ENCODE measurements at places on chromosomes 11 and 22.

GRCh38 chr11:122036493-122036892, 79.5 kb downstream of the BLID start:
- no peak overlapping the region for H3K4me3 ChIP-seq
- peaks cover 11% of the 10 kb centered on the region for H3K27me3 ChIP-seq
- DNase-seq, result no peak
- no peaks in the 10 kb centered on the region for H3K4me1 ChIP-seq
- H3K27ac ChIP-seq, result no peak overlapping the region
- no peaks in the 10 kb centered on the region for H3K36me3 ChIP-seq

DNA sequence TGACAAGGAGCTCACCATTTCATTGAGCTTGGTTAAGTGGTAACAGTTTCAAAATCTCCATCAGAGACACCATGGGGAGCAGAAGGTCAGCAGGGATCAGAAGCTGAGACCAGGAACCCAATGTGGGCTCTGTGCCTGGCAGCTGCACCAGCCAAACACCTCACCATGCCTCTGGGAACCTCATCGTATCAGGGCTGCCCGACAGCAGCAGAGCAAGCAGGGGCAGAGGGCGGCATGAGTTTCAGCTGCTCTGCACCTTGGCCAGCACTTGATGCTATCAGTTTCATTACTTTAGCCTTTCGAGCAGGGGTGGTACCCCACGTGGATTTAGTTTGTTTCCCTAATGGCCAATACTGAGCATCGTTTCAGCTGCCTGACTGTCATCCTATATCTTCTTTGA, 77.8 kb downstream of the DGCR2 start:
- H3K27me3 ChIP-seq, result no peaks in the 10 kb centered on the region
- no peaks in the 10 kb centered on the region for H3K4me1 ChIP-seq
- DNase-seq, result no peak
- H3K36me3 ChIP-seq, result peaks cover 23% of the 10 kb centered on the region
- no peak overlapping the region for H3K27ac ChIP-seq

DNA sequence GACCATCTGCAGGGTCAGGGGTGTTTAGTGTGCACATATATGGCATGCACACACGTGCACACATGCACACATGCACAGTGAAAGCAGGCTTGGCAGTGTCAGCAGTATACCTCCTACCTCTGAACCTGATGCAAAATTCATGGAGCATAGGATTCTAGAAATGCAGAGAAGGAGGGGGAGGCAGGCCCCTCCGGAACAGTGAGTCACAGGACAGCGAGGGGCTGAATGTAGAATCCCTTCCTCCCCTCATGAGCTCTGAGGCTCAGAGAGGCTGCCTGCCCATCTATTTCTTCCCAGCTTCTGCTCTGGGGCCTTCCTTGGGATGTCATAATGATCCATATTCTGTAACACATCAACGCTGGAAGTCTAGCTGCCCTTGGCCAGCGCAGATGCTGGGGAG, 66.7 kb upstream of the NECTIN1 start:
- H3K4me1 ChIP-seq, result no peaks in the 10 kb centered on the region
- peaks cover 8% of the 10 kb centered on the region for H3K27me3 ChIP-seq
- H3K4me3 ChIP-seq, result no peak overlapping the region
- no peak overlapping the region for H3K27ac ChIP-seq
- H3K36me3 ChIP-seq, result no peaks in the 10 kb centered on the region

DNA sequence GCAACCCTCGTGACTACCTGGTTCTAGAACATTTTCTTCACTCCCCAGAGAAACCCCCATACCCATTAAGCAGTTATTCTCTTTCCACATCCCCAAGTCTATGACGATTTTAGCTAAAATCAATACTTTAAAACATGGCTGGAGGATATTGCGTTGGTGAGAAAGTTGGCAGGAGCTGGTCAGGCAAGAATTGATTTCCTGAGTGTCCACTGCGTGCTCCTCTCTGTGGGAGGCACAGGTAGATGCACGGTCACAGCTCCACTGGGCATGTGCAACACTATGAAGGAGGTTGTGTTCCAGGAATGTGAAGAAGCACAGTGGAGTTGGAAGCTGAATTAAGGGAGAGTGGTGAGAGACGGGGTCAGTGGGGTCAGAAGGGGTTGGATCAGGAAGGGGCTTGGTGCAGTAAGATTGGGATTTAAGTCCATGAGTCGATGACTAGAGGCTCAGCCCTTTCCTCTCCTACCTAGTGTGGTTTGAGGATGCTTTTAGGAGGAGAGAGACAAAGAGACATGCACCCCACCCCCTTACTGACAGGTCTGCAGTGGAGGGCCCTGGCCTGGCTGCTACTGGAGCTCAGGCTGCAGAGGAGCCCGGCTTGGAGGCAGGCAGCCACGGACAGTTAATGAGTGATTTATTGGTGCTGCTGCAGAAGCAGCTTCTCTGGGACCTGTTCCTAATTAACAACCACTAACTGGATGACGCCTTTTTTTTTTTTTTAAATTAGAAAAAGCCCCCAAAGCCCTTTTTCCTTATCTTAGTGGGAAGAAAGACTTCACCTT, 395.6 kb downstream of the TENM4 start:
- no peaks in the 10 kb centered on the region for H3K36me3 ChIP-seq
- no peak for DNase-seq
- no peak overlapping the region for H3K27ac ChIP-seq
- peaks cover 3% of the 10 kb centered on the region for H3K27me3 ChIP-seq

DNA sequence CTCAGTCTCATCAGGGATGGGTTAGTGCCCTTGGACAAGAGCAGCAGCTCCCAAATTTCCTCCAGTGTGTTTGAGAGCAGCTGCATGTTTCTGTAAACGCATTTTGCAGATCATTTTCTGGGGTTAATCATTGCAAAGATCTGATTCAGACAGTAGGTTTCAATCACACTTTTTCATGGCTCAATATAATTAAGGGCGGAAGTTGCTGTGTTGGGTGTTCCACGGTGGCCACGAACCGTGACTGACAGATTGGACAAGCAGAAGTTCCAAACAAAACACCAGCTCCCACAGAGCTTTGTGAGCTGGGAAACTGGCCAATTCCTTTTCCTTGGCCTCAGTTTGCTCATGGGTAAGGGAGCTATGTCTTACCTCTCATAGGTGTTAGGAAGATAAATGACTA, 8.4 kb upstream of the RASSF10 start:
- H3K36me3 ChIP-seq, result no peaks in the 10 kb centered on the region
- DNase-seq, result no peak
- H3K27ac ChIP-seq, result no peak overlapping the region
- peaks cover 25% of the 10 kb centered on the region for H3K27me3 ChIP-seq
- no peak overlapping the region for H3K4me3 ChIP-seq

GRCh38 chr11:74932169-74932568, 16.7 kb downstream of the XRRA1 start:
- DNase-seq, result no peak
- H3K27me3 ChIP-seq, result no peaks in the 10 kb centered on the region
- peaks cover 2% of the 10 kb centered on the region for H3K36me3 ChIP-seq
- H3K4me1 ChIP-seq, result peaks cover 2% of the 10 kb centered on the region
- H3K4me3 ChIP-seq, result no peak overlapping the region
- H3K27ac ChIP-seq, result no peak overlapping the region

GRCh38 chr11:69818603-69819441, at the start of gene FGF3:
Gene FGF3, minus strand, starts transcription at chr11:69819416. Its CDS starts 483 bp downstream, at chr11:69818933.
- H3K36me3 ChIP-seq, result no peaks in the 10 kb centered on the region
- no peak within 1 kb of the TSS for H3K27ac ChIP-seq
- H3K27me3 ChIP-seq, result peaks cover 38% of the 10 kb centered on the region
- DNase-seq, result no peak

- H3K4me3 ChIP-seq, result no peak overlapping the region
- H3K36me3 ChIP-seq, result peaks cover 7% of the 10 kb centered on the region
- peak overlapping the region; percentile 30 for H3K27ac ChIP-seq
- H3K27me3 ChIP-seq, result no peaks in the 10 kb centered on the region
- DNase-seq, result no peak
- H3K4me1 ChIP-seq, result peaks cover 36% of the 10 kb centered on the region
Observed at GRCh38 chr11:14546672-14547071, 26.5 kb upstream of the PSMA1 start.

DNA sequence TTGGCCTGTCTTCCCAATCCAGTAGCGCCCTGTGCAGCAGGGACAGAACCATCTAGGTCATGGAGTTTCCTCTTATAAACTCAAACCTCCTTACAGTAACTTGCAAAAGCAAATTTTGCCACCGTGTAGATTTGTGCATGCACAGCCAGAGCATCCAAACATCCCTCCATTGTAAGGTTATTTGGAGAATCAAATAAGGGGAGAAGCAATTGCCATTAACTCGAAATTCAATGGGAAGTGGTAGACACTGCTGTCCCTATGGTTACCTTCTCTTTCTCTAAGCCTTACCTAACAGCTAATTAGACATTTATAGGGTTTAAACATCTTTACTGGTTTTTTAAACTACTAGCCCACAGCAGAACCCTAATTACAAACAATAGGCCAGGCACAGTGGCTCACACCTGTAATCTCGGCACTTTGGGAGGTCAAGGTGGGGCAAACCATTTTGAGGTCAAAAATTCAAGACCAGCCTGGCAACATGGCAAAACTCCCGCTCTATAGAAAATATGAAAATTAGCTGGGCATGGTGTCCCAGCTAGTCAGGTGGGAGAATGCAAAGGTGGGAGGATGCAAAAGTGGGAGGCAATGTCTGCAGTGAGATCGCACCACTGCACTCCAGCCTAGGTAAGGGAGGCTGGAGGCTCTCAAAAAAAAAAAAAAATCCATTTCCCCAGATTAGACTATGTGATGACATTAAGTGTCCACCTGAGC, 6.6 kb downstream of the HSPA8 start:
- peak overlapping the region; percentile 99 for H3K27ac ChIP-seq
- peaks cover 37% of the 10 kb centered on the region for H3K4me1 ChIP-seq
- H3K4me3 ChIP-seq, result no peak overlapping the region
- no peaks in the 10 kb centered on the region for H3K27me3 ChIP-seq
- DNase-seq, result no peak
- H3K36me3 ChIP-seq, result peaks cover 50% of the 10 kb centered on the region

DNA sequence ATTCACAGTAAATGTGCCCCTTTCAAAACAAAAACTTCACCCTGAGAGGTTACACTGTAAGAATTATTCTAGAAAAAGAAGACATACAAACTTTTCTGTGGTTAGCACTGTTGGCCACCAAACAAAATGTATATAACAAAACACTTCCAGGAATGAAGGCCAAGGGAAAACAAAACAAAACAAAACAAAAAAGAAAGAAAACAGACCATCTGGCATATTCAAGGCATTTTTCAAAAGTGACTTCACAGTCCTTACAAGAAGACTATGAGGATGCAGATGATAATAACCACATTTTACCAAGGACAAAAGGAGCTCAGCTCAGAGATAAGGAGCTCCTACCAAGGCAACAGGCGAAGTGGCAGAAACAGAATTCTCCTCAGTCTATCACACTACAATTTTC, 24.9 kb downstream of the CTSC start:
- no peak for DNase-seq
- no peak overlapping the region for H3K4me3 ChIP-seq
- H3K27ac ChIP-seq, result no peak overlapping the region
- no peaks in the 10 kb centered on the region for H3K27me3 ChIP-seq
- no peaks in the 10 kb centered on the region for H3K4me1 ChIP-seq

GRCh38 chr11:118312328-118312727, 7.8 kb downstream of the CD3E start:
- H3K27me3 ChIP-seq, result no peaks in the 10 kb centered on the region
- H3K36me3 ChIP-seq, result peaks cover 76% of the 10 kb centered on the region
- peaks cover 91% of the 10 kb centered on the region for H3K4me1 ChIP-seq
- H3K4me3 ChIP-seq, result no peak overlapping the region
- DNase-seq, result no peak

- no peaks in the 10 kb centered on the region for H3K36me3 ChIP-seq
- H3K4me3 ChIP-seq, result no peak overlapping the region
- no peak overlapping the region for H3K27ac ChIP-seq
- DNase-seq, result no peak
- H3K27me3 ChIP-seq, result no peaks in the 10 kb centered on the region
- no peaks in the 10 kb centered on the region for H3K4me1 ChIP-seq
Observed at GRCh38 chr11:93908689-93909088, 58.3 kb upstream of the VSTM5 start.

- no peak for DNase-seq
- H3K27me3 ChIP-seq, result no peaks in the 10 kb centered on the region
Observed at GRCh38 chr11:26063915-26064314, 268.0 kb upstream of the ANO3 start.

DNA sequence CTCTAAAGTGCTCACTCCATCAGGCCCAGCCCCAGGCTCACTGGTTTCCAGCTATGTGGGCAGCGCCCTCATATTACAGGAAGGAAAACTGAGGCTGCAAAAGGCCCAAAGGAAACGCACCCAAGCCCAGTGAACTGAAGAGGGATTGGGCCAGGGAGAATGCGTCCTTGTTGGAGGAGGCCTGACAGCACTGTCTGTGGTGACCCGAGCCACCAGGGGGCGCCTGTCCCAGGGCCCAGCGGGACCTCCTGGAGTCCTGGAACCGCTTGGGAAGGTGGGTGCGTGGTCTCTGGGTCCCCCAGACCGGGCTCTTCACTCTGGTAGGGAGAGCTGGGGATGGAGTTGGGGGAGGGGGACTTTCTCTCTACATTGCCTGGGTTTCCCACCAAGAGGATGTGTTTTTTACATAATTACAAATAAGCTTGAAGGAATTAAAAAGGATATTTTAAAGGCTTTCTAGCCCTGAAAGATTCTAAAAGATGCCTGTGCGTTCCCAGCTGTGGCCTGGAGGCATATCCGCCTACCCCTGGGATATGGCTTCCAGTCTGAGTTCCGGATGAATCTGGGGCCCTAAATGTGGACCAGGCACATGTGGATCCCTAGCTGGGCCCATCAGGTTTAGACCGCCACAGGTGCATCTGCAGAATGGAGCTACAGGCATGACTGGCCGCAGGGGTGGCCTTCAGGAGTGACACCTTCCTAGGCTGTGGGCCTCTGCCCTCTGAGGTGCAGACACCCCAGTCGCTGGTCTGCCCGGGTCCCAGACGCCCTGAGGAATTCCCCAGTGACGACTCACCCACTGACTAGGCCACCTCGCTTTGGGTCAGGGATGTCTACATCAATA, 4.2 kb downstream of the SPI1 start:
- H3K27ac ChIP-seq, result no peak overlapping the region
- H3K4me1 ChIP-seq, result peaks cover 23% of the 10 kb centered on the region
- peak; percentile 89 for DNase-seq
- H3K4me3 ChIP-seq, result no peak overlapping the region
- H3K36me3 ChIP-seq, result no peaks in the 10 kb centered on the region
- H3K27me3 ChIP-seq, result no peaks in the 10 kb centered on the region

DNA sequence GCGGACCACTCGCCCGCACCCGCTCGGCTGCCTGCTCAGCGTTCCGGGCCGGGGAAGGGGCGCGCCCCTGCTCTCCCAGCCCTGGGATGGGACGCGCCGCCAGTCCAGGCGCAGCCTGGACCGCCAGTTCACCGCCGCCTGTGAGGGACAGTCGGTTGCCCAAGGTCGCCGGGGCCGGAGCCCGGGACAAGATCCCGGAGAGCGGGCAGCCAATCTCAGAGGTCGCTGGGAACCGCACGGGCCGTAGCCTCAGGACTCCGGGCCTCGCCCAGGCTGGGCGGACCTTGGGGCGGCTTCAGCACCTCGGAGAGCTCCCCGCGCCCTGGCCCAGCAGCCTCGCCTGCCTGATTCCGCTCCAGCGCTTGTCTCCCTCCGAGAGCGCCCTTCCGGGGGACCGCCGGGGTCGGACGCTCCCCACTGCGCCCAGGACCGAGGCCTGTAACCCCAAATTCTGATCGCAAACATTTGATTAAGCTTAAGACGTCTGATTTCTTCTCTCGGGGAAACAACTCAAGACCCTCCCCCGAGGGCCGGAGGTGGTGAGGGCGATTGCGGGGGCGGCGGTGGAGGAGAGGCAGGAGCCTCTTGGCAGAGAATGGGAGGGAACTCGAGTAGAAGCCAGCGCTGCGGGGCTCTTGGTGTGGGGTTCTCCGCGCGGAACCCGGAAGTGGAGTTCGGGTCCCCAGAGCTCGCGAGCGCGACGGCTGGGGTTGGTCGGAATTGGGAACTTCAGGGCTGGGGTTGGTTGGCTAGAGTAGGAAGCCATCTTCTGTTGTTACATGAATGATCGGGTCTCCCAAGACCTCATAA, 1.1 kb upstream of the CHRM4 start:
- peak; percentile 82 for DNase-seq
- H3K4me3 ChIP-seq, result peak overlapping the region; percentile 66
- H3K4me1 ChIP-seq, result peaks cover 25% of the 10 kb centered on the region

GRCh38 chr11:115126092-115126491, 378.1 kb downstream of the CADM1 start:
- H3K27me3 ChIP-seq, result peaks cover 5% of the 10 kb centered on the region
- no peak overlapping the region for H3K27ac ChIP-seq

Data from activated naive CD4-positive, alpha-beta T cell treated with anti-CD3 and anti-CD28 coated beads for 36 hours (primary cell).